A549 treated with Mapracorat at 1 μM for 4 hours (cell line): ENCODE measurements at places on chromosomes 7 and 10. TPM values are rescaled to one million over a fixed set of nuclear protein-coding genes. Genes with fewer than 3 reads are reported as not detected.

The CALHM1 gene
- total RNA-seq, result 0.04 TPM in 1 of 5 replicates, not detected in the others

The AGR3 gene
- total RNA-seq, result not detected in 5 replicates

The MYL10 gene
- total RNA-seq, result not detected in 5 replicates

The BICC1 gene
- total RNA-seq, result 16.5 to 19.6 TPM (median 18.9 TPM) in 5 replicates

The PBLD gene
- 2.7 to 3.8 TPM (median 3.0 TPM) in 5 replicates for total RNA-seq

The KIN gene
- 11.4 to 14.1 TPM (median 13.8 TPM) in 5 replicates for total RNA-seq
